ENCODE measurements at places on chromosomes 16 and 17. TPM values are rescaled to one million over a fixed set of nuclear protein-coding genes. Genes with fewer than 3 reads are reported as not detected.

Gene AOC3
- total RNA-seq = 0.13 TPM

Gene C16orf95
- 2.1 TPM for total RNA-seq

Gene DHRS7C
- total RNA-seq = not detected

Gene SAMD14
- 0.86 TPM for total RNA-seq

Gene C1QL1
- total RNA-seq = 2.4 TPM

Gene ADAM11
- under 0.01 TPM for total RNA-seq

Gene CPHXL2
- total RNA-seq = not detected

Gene IRF8
- not detected for total RNA-seq

Gene GRAP
- total RNA-seq = under 0.01 TPM

Gene EFCAB3
- not detected for total RNA-seq

Gene TRPV3
- total RNA-seq = 0.91 TPM

Gene TGFB1I1
- 46.3 TPM for total RNA-seq

Gene GP1BA
- total RNA-seq = not detected

Gene WNT9B
- total RNA-seq = 0.97 TPM

Gene NHLRC4
- 0.65 TPM for total RNA-seq

Gene SYNGR3
- total RNA-seq = 0.76 TPM

Gene NACA2
- total RNA-seq = 0.13 TPM

Gene KCNH4
- not detected for total RNA-seq

Gene ENGASE
- total RNA-seq = 10.7 TPM

Gene NDUFAF8
- total RNA-seq = 13.5 TPM

Gene GLIS2
- 4.2 TPM for total RNA-seq

Gene PTX4
- not detected for total RNA-seq

Gene C1QTNF8
- 0.65 TPM for total RNA-seq

Gene RPL27
- 1,718 TPM for total RNA-seq

Gene EVPLL
- total RNA-seq = not detected

Gene DLX3
- total RNA-seq = 6.5 TPM

Gene CA7
- total RNA-seq = not detected

Gene HSPB9
- total RNA-seq = not detected

Gene CTF1
- 2.6 TPM for total RNA-seq

Gene SPN
- not detected for total RNA-seq

Gene ARL5C
- not detected for total RNA-seq

Gene VWA3A
- total RNA-seq = 0.43 TPM

Gene OTOP2
- total RNA-seq = not detected

Gene GPRC5C
- 20.1 TPM for total RNA-seq

Gene LLGL1
- total RNA-seq = 39.9 TPM

Gene CDK12
- 49.0 TPM for total RNA-seq

Gene SCARF1
- 0.97 TPM for total RNA-seq

Gene KRTAP17-1
- not detected for total RNA-seq

Gene KRT25
- not detected for total RNA-seq

Gene TEKT5
- total RNA-seq = 0.22 TPM

Gene KRTAP3-1
- not detected for total RNA-seq

Gene TPPP3
- total RNA-seq = 0.22 TPM
